ENCODE measurements at places on chromosomes 11 and 22.

DNA sequence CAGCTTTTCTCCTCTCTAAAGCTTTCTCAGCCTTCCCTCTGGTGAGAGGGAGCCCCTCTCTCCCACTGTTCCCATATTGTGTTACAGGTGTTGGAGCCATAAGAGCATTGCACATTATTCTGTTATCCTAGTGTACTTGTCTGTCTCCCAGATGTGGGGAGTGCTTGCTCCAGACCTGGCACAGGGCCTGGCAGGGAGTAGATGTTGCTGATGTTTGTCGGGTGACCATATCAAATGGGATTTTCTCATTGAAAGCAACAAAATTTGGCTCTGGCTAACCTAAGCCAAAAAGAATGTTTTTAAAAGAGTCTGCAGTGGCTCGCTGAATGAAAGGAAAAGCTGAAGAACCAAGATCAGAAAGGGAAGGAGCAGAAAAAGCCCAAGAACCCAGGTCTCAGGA, 41.1 kb downstream of the CYB5R2 start:
- H3K36me3 ChIP-seq: peaks cover 7% of the 10 kb centered on the region
- DNase-seq: no peak
- H3K27me3 ChIP-seq: no peaks in the 10 kb centered on the region
- H3K27ac ChIP-seq: no peak overlapping the region
- H3K4me3 ChIP-seq: no peak overlapping the region
- H3K4me1 ChIP-seq: peaks cover 11% of the 10 kb centered on the region

GRCh38 chr11:567629-568292, 7.0 kb downstream of the RASSF7 start:
- no peak for DNase-seq
- H3K4me3 ChIP-seq: peak overlapping the region; percentile 80
- H3K27me3 ChIP-seq: peaks cover 4% of the 10 kb centered on the region
- 0 out of 2 replicates have a peak, but pooled peaks cover 3% of the 10 kb centered on the region for H3K36me3 ChIP-seq
- H3K27ac ChIP-seq: no peak overlapping the region

DNA sequence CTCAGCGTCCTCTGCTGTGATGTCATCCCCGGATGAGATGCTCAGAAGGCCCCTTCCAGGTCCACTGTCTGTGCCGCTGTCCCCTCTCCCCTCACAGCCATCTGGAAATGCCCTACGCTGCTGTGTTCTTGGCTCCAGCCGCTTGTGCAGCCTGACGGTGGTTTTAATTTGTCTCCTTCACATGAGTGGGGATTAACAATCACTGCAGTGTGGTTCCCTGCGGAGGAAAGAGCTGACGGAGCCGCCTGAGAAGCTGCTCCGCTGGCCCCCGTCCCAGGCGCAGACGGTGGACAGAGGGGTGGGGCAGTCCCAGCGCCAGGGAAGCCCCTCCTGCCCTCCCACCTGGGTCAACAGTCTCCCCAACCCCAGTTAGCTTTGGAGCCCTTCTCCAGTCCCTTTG, 67.5 kb upstream of the PHF21B start:
- H3K27ac ChIP-seq: no peak overlapping the region
- peaks cover 9% of the 10 kb centered on the region for H3K36me3 ChIP-seq
- H3K4me3 ChIP-seq: no peak overlapping the region
- DNase-seq: no peak

DNA sequence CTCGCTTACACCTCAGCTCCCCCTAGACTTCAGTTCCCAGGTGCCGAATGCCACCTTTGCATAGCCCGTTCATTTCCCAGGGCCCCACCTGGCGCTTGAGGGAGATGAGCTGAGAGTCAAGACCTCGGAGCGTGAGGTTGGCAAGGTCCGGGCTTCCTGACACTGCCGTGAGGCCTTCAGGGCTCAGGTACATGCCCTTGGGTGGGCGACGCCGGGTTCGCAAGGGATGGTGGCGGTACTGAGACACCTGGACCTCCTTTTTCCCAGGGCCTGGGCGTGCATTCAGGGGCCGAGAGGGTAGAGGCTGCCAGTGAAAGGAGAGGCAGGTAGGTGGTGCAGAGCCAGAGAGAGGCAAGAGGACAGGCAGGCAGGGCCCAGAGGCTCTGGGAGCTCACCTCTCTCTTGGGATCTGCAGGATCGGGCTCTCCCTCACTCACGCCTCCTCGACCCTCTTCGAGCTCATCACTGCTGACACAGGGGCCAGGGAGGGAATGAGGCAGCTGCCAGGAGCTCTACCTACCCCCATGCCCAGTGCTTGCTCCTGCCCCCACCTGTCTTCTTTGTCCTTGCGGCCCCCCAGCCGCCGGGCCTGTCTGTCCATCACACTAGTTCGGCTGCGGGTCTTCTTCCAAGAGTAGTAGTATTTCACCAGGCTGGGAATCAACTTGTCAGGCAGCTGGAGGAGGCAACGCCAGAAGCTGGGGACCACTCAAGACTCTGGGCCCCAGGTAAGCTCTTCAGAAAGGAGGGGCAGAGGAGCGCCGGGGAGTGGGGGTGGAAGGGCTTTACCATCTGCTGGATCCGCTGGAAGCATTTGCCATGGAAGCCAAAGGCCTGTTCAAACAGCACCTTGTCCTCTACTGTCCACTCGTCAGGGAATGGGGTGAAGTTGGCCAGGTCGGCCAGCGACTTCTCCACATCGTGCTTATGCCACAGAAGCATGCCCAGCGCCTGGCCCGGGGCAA, 2.8 kb downstream of the RCOR2 start:
- no peaks in the 10 kb centered on the region for H3K27me3 ChIP-seq
- no peak for DNase-seq
- peak overlapping the region; percentile 47 for H3K4me3 ChIP-seq
- H3K27ac ChIP-seq: peak overlapping the region; percentile 72
- H3K4me1 ChIP-seq: peaks cover 39% of the 10 kb centered on the region
- H3K36me3 ChIP-seq: peaks cover 18% of the 10 kb centered on the region
